ENCODE measurements at places on chromosomes 12 and 14.
A peak's percentile ranks its signal among the peaks of the same experiment; 100 is the strongest.

GRCh38 chr12:52189376-52190174 lies 2.2 kb downstream of the KRT80 start:
- no peak for DNase-seq

DNA sequence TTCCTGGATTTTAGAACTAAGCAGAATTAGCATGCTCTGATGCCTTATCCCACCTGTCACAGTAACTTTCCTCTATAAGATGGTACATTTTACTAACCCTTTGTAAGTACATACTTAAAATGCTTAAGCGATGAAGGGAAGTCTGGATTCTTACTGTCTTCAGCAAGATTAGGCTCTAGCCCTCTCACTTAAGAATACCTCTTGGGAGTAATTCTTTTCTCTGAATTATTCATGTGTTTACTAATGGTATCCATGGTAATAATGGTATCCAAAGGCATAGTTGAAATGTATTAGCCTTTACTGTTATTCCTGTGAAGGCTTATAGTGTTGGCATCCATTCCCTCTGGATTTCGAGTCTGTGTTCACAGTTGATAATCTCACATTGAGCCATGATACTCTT lies 176.9 kb downstream of the MON2 start:
- no peak for DNase-seq

DNA sequence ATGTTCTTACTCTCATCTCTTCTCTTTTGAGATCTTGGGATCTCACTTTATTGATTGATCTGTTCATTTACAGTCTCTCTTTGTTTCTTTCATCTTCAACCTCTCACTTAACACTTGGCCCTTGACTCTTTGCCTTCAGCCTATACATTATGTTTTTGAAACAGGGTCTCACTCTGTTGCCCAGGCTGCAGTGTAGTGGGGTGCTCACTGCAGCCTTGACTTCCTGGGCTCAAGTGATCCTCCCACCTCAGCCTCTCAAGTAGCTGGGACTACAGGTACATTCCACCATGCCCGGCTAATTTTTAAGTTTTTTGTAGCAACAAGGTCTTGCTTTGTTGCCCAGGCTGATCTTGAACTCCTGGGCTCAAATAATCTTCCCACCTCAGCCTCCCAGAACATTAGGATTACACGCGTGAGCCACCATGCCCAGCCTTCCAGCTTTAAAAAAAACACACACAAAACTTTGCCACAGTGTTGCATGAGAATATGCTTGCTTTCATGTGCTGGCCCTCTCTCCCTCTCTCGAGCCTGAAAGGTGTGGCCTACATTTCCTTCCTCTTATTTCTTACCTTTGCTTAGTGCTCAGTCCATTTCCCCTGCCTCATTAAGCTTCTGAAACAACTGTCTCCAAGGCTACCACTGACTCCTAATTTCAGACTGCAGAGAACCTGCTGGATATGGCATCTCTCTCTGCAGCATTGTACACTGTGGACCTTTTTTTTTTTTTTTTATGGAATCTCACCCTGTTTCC lies 9.9 kb downstream of the DIP2B start:
- no peak for DNase-seq

GRCh38 chr14:54638135-54638446 lies 71.2 kb downstream of the SAMD4A start:
- DNase-seq: peak; percentile 33

GRCh38 chr12:114412825-114413749 lies 7.1 kb upstream of the TBX5 start:
- no peak for DNase-seq

DNA sequence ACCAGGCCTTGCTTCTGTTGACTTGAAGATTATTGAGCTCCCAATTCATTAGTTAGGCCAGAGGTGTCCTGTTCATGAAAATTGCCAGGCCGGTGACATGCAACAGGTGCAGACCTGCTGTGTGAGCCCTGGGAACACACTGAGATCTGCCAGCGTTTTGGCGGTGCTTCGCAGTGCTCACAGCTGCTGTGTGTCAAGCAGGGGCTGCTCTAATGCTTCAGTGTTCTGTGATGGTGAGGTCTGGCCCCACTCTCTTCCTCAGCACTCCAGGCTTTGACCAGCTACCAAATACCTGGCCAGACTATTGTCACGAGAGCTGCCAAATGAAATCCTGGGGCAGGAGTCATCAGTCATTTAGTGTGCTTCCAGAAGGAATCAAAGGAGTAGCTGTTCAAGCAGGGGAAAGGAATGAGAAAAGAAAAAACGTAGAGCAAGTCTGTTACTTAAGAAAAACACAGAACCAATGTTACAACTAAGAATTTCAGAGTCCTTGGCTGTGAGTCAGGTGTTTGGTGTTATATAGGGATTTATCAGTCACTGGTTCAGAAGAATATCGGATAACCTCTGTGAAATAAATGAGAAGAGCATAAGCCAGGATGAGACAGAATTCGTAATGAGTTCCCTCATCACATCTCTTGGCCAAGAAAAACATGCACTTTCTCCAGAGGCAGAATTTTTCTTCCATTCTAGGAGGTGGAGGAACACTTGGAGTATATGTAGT lies 150.8 kb downstream of the FBXL14 start:
- no peak for DNase-seq

- no peak for DNase-seq
These were observed 49.4 kb downstream of the VWF start for GRCh38 chr12:6074979-6075585.

GRCh38 chr14:97230051-97230450 lies 432.9 kb downstream of the VRK1 start:
- no peak for DNase-seq

All from keratinocyte (primary cell).